Activated CD8-positive, alpha-beta memory T cell treated with anti-CD3 and anti-CD28 coated beads, Interleukin-2, amount 50 U/mL, for 4 hours (primary cell): ENCODE measurements at places on chromosomes 11 and 22.

DNA sequence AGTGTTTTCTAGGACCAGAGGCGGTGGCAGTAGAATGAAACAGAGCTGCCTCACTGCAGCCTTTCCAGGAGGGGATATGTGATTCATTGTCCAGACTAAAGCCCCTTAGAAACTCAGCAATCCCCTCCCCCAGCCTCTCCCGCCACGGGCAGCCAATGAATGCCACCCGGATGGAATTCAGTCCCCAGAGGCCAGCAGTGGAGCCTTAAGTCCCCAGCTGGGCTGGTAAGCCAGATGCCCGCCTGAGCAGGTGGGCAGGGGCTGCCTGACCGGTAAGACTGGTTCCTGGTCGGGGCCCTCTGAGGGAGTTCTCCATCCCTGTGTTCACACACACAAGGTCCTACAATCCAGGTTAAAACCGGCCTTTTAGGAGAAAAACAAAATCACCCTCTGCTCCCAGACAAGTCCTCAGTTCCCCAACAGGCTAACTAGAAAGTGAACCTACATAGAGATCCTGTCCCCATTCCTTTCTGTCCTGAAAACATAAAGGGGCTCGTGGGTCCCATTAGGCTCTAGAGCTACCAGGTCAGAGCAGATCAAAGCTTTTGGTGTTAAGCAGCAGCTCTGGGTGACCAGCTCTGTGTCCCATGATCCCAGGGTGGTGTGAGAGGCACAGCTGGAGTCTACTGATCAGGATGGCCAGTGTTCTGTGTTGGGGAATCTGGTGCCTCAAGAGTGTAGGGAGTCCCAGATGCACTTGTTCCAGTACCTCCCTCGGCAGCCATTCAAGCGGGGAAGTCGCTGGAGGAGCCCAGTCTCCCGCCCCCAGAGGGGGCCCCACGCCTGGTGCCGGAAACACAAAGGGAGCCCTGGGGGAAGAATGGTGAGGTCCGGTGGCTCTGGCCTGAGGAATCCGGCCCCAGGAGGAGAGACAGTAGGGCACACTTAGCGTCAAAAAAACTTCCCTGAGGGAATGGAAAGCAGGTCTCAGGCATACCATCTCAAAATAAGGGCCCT, 2.6 kb downstream of the PATZ1 start:
- no peak for DNase-seq

DNA sequence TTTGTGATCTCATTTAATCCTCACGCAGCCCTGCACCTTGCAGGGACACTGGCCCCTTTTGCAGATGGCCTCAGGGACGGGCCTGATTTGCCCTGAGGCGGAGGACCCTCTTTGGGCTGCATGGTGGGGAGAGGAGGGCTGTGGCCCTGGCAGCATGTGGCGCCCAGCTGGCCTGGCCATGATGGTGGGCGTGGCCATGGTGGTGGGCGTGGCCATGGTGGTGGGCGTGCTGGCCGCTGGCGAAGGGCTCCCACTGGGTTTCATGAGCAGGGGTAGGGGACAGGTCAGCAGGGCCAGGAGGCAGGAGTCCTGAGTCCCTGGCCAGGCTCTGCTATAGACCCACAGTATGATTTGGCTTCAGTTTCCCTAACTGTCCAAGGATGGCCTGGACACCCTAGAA, 13.1 kb downstream of the WNT11 start:
- DNase-seq: no peak

DNA sequence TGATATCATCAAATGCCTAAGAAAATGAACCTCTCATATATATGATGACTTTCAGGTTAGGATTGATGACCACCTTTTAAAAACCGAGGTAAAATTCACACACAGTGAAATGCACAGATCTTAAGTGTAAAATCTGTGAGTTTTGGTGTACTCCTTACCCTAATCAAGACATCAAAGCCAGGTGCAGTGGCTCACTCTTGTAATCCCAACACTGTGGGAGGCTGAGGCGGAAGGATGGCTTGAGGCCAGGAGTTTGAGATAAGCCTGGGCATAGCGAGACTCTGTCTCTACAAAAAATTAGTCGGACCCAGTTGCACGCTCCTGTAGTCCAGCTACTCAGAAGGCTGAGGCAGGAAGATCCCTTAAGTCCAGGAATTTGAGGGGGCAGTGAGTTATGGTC, 140.4 kb downstream of the UVRAG start:
- no peak for DNase-seq

- DNase-seq: no peak
Observed at GRCh38 chr22:50717709-50718351, 20.2 kb upstream of the ACR start.

- DNase-seq: no peak
Observed at GRCh38 chr11:9095421-9095820, 4.0 kb upstream of the SCUBE2 start.

GRCh38 chr11:39365809-39366436, 2093.5 kb downstream of the LRRC4C start:
- no peak for DNase-seq

GRCh38 chr11:97683733-97684132, 1293.9 kb downstream of the JRKL start:
- no peak for DNase-seq

DNA sequence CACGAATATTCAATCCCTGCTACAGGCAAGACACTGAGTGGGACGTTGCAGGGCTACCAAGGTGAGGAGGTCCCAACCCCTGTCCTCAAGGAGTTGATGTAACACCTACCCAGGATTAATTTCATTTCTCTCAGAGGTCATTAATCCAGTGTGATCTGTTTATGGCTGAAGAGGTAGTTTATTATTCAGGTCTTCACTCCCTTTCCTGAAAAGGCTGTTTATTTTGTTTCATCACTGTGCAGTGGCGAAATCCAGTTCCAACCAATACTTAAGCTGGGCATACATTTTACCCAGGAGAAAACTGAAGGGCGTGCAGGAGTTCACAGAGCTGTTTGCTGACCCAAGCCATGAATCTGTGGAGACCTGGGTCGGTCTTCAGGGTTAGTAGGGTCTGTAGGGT, 2.7 kb upstream of the PTPRJ start:
- DNase-seq: no peak

GRCh38 chr11:1771273-1771672, 7.5 kb upstream of the CTSD start:
- DNase-seq: no peak

DNA sequence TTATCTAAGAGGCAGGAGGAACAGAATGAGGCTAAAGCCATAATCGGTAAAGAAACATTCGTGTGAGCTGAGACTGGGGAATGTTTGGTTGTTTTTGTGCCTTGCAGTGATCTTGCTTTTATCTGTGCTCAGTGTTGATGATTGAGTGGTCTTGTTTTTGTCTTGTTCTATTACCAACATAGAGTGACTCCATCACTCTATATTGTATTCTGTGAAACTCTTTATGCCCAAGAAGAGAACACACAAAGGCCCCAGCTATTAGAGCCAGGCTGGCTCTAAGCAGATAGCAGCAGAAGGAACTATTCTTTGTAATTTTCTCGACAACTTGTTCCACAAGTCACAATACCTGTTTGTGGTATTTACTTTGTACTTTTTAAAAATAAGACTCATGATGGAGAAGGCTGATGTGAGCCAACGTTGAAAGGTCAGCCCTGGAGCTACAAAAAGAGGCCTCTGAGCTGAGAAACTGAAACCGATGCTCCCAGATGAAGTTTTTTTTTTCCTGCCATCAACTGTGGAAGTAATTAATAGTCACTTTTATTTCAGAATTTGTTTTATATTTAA, 68.4 kb downstream of the LARGE1 start:
- no peak for DNase-seq

GRCh38 chr22:39382410-39382809, 17.2 kb upstream of the TAB1 start:
- no peak for DNase-seq

DNA sequence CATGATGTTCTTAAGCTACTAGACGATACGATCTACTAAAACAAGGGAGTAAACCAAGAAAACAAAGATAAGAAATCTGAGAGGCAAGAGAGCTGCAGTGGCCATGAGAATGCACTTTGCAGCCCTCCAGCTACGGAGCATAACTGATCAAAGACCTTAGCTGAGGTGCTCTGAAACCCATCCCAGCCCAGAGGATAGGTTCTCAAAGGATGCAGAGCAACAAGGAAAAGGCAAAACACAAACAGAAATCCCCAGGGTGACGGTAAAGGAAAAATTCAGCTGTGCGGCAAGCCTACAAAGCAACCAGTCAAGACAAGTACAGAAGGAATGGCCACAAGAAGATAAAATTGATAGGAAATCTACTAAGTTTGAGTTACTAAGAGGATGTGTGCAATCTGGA, 32.5 kb upstream of the CFAP300 start:
- DNase-seq: no peak

- no peak for DNase-seq
Observed at GRCh38 chr22:23856721-23857605, 712 bp upstream of the SLC2A11 start.

- no peak for DNase-seq
Observed at GRCh38 chr11:59225017-59225416, 12.3 kb upstream of the MPEG1 start.

- DNase-seq: no peak
Observed at GRCh38 chr11:57251491-57252104, 14.5 kb upstream of the APLNR start.

- DNase-seq: no peak
Observed at GRCh38 chr11:41306431-41306830, 153.0 kb downstream of the LRRC4C start.

DNA sequence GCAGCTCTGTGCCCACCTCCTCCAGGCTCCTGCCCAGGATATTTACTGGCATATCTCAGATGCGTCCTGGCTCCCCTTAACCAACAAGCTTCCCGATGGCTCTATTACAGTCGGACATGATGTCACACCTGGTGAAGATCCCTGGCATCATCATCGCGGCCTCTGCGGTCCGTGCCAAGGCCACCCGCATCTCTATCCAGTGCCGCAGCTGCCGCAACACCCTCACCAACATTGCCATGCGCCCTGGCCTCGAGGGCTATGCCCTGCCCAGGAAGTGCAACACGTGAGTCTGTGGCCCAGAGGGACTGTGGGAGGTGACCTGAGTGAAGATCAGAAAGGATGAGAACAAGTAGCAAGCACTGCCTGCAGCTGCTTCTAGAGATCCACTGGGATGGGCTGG, 6.5 kb downstream of the MCM5 start:
- DNase-seq: no peak

- DNase-seq: no peak
Observed at GRCh38 chr11:105260976-105261375, 121.4 kb upstream of the CARD18 start.

DNA sequence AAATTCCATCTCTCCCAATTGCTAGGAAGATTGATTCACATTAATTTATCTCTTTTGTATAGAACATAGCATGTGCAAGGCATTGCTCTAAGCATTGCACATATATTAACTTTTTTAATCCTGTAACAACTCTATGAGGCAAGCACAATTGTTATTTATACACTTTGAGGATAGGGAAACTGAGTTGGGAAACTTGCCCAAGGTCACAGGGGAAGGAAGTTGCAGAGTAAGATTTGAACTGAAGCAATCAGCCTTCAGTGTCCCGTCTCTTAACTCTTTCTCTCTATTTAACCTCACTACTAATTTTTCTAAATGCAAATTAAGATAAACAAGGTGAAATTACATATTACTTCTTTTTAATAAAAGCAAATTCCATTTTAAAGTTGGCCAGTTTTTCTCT, 22.2 kb downstream of the OR56B4 start:
- no peak for DNase-seq

DNA sequence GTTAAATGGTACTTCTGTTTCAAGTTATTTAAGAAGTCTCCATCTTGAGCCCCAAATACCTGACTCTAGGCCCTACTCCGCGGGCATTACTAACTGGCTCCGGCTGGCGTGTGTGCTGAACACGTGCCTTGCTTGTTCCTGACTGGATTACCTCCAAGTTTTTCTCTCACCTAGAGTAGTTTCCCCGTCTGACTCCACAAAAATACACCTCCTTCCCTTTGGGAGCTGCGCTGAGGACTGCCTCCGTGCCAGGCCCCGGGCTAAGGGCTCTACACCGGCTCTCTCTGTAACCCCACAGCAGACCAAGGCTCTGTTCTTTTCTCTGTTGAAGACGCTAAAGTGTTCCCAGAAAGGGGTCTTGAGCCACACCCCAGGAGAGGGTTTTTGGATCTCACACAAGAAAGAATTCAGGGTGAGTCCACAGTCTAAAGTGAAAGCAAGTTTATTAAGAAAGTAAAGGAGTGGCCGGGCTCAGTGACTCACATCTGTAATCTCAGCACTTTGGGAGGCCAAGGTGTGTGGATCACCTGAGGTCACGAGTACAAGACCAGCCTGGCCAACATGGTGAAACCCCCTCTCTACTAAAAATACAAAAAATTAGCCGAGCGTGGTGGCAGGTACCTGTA, 61.8 kb downstream of the ANO1 start:
- no peak for DNase-seq

- no peak for DNase-seq
Observed at GRCh38 chr11:115759622-115760460, 255.6 kb upstream of the CADM1 start.

DNA sequence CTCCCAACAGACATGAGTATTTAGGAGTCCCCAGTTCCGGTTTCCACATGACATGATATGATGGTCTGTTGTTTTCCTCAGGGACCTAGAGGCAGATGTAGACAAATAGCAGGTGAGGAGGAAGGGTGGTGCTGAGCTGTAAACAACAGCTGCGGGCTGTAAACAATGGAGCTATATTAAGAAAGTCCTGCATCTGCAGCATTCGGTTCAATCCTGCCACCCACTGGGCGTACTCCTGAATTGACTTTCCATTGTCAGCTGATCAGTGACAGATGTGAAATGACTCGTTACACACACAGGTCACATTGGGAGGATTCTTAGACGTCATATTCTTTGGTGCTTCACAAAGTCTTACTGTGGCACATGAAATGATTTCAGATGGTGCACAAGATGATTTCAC, 26.8 kb upstream of the RAG1 start:
- DNase-seq: no peak

- no peak for DNase-seq
Observed at GRCh38 chr11:1419811-1420210, 30.1 kb downstream of the BRSK2 start.

DNA sequence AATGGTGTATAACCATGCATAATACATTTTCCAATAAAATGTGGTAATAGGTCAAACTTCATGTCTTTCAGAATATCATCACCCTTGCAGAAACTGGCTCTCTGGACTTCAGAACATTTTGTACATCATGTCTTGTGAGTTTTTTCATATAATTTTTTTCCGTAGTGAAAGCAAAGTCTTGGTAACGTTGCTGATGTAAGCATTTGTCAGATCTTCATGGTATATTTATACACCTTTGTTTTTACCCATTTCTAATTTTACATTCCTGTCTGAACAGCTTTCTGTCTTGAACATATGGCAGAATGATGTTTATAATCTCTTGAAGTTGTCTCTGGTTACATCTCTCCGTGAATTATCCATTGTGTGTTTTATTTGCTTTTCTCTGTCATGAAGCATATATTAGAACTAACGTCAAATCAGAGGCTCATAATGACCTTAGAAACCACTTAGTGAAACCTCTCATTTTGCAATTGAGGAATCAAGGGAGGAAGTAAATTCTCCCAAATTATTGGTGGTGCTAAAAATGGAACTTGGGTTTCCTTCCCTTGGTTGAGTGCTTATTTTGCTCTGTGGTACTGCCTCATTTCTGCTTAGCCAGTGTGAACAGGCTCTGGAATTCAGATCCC, 37.4 kb downstream of the CSRP3 start:
- DNase-seq: no peak
